Posterior vena cava (tissue), 2 donors: ENCODE measurements at places on chromosomes 6 and 20.

- no peak for DNase-seq
Observed at GRCh38 chr6:114989279-114989964, 646.6 kb upstream of the HS3ST5 start.

GRCh38 chr6:141488488-141488887 is 644.2 kb upstream of the GJE1 start:
- no peak for DNase-seq

- no peak for DNase-seq
Observed at GRCh38 chr20:38640521-38640920, 38.9 kb downstream of the ARHGAP40 start.

- DNase-seq, result no peak
Observed at GRCh38 chr20:51767867-51768758, at the start of gene ATP9A. Gene ATP9A, minus strand, starts transcription at chr20:51768390. Its CDS starts 21 bp downstream, at chr20:51768369.

DNA sequence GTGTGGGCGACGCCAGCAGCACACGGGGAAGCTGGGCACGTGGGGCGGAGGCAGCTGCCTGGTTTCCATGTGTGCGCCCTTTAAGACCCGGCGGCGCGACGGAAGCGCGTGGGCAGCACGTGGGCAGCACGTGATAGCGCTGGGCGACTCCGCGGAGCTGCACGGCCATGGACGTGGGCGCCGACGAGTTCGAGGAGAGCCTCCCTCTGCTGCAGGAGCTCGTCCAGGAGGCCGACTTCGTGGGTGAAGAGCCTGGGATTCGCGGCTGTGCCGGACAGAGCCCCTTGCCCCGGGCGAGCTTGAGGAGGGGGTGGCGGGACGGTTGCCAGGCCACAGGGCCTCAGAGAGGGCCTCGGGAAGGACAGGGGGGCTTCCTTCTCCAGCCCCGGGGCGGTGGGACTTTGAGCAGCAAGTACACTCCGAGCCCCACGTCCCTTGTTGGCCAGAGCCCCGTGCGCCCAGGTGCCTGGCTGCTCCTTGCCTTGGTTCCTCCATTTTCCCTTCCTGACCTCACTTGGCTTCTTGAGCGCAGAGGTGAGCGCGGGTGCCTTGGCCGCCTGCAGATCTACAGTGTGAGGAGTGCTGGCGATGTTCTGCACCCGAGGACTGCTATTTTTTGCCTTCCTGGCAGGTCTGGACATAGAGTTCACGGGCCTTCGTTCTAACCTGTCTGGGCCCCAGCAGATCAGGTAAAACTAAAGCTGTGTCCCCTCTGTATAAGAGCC is at the start of gene PNLDC1:
Gene PNLDC1 (plus strand): TSS at position 136 of the 725 bp plus-strand sequence. CDS start 32 bp downstream, at position 168.
- DNase-seq, result no peak

DNA sequence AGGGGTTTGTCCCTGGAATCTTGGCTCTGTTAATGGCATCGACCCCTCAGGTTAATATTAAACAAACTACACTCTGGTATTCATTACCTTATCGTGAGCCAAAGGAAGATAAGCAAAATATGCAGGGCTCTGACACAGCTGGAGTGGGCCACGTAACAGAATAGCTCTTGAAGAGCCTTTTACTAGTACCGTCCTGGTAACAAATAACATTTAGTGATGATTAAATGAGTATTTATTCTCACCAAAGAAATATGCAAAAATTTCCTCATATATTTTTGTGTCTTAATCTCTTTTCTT is 20.1 kb upstream of the UTRN start:
- DNase-seq, result no peak

DNA sequence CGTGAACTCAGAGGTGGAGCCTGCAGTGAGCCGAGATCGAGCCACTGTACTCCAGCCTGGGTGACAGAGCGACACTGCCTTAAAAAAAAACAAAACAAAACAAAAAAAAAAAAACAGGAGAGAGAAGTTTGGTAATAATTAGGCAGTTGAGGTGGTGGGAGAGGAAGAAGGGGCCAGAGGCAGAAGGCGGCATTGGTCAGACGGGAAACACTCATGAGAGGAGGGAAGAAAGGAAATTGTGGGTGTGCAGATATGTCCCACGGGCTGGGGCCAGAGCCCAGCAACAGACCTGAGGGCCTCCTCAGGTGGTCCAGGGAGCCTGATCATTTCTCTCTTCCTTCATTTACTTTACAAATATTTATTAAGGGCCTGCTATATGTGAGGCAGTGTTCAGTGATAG is 20.0 kb downstream of the SULF2 start:
- no peak for DNase-seq

GRCh38 chr20:10769700-10770099 is 95.9 kb upstream of the JAG1 start:
- DNase-seq, result no peak

DNA sequence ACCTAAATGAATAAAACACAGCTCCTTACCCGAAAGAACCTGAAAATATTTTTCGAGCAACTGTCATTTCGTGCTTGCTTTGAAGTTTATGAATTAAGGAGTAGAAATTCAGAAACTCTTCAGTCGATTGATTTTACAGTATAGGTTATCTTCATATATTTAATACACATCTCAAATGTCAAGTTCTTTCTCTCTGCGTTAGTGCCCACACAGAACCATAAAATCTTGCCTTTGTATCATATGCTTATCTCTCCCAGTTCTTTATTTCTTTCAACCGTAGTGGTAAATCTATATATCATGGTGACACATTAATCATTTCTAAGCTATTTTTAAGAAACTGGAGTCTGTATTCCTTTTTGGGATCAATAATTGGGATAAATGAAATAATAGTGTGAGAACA is 397.5 kb downstream of the CDKAL1 start:
- DNase-seq, result no peak

GRCh38 chr6:15498640-15499039 is 164.2 kb downstream of the DTNBP1 start:
- DNase-seq, result no peak

GRCh38 chr6:1991332-1991878 is 254.0 kb downstream of the GMDS start:
- DNase-seq, result no peak

GRCh38 chr20:57457243-57458095 is 66.3 kb downstream of the RBM38 start:
- no peak for DNase-seq

GRCh38 chr6:20302702-20303251 is 90.5 kb upstream of the MBOAT1 start:
- DNase-seq, result no peak

DNA sequence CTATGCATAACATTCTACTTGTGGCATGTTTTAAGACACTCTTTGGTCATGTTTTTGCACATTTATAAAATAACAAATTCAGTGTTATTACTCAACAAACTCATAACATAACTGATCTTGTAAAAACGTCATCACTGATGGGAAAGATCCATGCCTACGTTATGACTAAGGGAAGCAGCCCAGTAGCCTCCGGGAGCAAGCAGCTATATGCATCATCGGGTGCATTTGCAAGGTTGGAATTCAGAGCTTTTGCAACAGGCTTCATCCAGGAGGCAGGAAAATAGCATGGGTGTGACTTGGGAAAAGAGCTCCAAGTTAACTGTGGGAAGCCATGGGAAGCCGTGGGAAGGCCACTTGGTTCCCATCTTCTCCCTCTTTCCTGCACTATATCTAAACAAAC is 271.6 kb upstream of the SGK1 start:
- DNase-seq, result no peak

GRCh38 chr6:47252633-47253032 is 57.1 kb downstream of the TNFRSF21 start:
- no peak for DNase-seq
